ENCODE measurements at places on chromosomes 3 and 15.

- DNase-seq = no peak
Measured at GRCh38 chr3:64642327-64643151, 45.3 kb downstream of the ADAMTS9 start.

GRCh38 chr3:16052964-16053363 lies 121.5 kb upstream of the GALNT15 start:
- no peak for DNase-seq

DNA sequence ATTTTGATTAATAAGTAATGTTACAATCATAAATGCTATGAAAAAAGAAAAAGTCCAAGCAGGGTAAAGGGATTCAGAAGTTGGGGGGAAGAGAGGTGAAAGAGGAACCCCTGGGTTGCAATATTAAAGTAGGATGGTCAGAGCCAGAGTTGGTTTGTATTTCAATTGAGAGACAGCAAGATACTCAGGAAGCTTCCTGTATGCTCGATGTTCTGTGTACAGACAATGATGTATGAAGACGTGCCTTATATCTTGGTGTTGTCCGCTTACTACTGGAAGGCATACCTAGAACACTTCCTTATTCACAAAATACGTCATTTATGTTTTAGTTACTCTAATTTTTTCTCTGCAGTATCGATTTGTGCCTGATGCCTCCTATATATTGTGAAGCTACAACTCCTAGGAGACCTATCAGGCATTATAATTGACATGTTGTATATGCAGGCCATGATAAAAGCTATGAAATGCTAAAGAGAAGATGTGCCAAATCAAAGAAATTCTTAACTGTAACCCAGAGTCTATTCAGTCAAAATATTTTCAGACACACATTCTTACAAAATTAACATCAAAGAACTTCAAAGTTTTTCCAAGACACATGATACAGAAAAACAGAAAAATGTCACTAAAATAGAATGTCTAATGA lies 87.5 kb downstream of the TBL1XR1 start:
- no peak for DNase-seq

GRCh38 chr3:129399895-129400357 lies 28.5 kb downstream of the EFCAB12 start:
- no peak for DNase-seq

- no peak for DNase-seq
Measured at GRCh38 chr15:33029109-33029652, 165.3 kb downstream of the FMN1 start.

- no peak for DNase-seq
Measured at GRCh38 chr15:94670438-94671034, 439.2 kb downstream of the MCTP2 start.

- no peak for DNase-seq
Measured at GRCh38 chr15:70535955-70536338, 227.4 kb downstream of the UACA start.

- no peak for DNase-seq
Measured at GRCh38 chr3:50572158-50572557, 2.8 kb downstream of the HEMK1 start.

DNA sequence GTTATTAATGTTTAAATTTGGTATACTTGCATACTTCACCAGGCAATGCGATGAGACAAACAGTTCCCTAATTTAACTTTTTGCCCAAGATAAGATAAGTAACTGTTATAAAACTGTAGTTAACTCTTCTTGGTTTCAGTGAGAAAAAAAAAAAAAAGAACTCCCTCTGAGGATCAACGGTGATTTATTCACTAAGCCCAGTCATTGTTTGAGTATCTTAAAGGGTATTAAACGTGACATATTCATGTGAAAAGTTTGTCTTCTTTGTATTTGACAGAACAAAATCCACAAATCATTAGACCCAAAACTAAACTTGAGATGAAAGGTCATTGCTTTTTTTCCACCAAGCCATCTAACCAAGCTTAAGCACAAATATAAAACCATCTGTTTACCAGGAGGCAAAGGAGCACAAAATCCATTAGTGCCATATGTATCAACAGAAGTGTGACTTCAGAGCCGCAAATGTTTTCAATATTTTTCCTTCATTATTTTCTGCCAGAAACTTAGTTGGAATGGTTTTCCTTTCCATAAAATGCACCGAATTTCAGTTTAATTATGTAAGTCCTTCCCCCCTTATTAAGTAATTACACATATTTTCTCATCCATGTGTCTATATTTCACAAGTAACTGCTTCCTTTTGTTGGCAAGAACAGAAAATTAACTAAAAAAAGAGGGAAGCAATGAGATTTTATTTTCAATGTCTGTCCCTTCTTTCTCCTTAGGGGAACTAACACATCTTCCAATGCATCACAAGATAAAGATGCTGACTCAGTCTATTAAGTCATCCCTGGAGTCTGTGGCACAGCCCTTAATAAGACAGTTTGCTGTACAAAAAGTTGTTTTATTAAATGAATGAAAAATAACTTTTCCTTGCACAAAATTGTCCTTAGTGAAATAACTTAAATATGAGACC lies 92.2 kb upstream of the RAP2B start:
- DNase-seq = no peak

- no peak for DNase-seq
Measured at GRCh38 chr3:29099296-29099695, 181.6 kb upstream of the RBMS3 start.

DNA sequence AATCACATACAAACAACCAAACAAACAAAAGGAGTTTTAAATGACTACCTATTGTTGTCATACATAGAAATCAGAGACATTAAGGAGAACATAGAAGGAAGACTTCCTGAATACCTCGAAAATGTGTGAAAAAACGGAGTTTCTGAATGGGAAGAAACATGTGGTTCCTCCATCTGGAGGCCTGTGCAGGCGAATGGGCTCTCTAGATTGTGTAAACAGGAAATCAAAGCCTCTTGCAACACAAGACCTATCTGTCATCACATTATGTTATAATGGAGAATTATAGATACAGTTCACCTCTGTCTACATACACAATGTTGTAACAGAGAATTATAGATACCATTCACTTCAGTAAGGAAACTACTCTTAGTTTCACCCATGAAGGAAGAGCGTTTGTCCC lies 44.1 kb downstream of the RUBCN start:
- DNase-seq = no peak

GRCh38 chr3:47715928-47716327 lies 65.8 kb downstream of the SMARCC1 start:
- no peak for DNase-seq

DNA sequence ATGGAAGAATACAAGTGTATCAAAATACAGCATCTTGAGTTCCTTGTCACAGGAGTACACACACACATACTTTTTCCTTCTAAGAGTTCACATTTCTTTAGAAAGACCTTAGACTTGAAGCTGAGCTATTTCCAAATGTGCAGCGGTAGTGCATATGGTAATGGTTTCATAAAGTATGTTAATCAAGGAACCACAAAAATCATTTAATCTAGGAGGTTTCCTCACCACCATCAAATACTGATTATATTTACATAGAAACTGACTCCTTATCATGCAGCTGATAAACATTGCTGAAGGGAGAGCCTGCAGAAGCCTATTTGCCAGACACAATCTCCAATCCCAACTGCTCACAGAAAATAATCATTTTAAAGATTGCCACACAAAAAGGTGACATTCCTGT lies 40.0 kb upstream of the KBTBD8 start:
- no peak for DNase-seq

GRCh38 chr3:5462086-5462485 lies 274.6 kb downstream of the EDEM1 start:
- DNase-seq = no peak

DNA sequence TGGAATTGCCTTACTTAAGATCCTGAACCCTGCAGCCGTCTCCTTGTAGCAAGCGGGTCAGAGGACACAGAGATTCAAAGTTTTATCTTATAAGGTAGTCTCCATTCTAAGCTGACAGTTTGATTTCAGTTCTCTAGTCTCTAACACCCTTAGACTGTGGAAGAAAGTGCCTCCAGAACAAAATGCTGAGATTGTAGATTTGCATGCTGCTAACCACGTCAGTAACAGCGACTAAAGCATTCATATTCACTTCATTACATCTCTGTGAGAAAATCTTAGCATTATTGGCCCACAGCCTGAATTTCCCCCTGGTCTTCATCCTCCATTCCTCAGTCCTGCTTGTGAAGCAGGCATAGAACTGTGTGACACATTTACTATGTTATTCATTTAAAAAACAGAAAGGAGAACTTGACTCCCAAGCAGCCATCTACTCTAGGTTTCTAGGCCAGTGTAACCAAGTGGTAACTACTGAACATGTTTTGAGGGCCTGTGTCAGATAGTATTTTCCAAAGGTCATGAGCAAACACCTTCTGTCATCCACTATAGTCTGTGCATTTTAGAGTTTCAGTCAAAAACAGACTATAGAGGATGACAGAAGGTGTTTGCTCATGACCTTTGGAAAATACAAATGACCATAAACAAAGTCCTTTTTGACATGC lies 27.4 kb downstream of the ARIH2 start:
- no peak for DNase-seq

- no peak for DNase-seq
Measured at GRCh38 chr3:178851564-178851963, 220.0 kb downstream of the ZMAT3 start.

- DNase-seq = no peak
Measured at GRCh38 chr3:48013288-48013980, 2.8 kb downstream of the MAP4 start.

DNA sequence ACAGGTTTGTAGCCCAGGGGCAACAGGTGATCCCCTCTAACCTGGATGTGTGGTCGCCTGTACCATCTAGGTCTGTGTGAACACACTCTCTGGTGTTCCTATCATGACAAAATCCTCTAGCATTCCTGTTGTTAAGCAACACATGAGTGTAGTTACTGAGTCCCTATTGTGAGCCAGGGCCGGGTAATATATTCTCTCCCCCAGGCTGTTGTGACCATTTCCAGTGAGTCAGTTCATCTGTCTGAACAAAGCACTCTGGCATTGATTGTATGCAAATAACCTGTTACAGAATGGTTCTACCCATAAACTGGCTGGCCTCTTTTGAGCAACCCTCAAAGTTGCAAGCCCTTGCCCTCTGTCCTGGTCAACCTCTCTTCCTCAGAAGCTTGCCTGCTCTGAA lies 2.6 kb upstream of the FLNB start:
- no peak for DNase-seq

DNA sequence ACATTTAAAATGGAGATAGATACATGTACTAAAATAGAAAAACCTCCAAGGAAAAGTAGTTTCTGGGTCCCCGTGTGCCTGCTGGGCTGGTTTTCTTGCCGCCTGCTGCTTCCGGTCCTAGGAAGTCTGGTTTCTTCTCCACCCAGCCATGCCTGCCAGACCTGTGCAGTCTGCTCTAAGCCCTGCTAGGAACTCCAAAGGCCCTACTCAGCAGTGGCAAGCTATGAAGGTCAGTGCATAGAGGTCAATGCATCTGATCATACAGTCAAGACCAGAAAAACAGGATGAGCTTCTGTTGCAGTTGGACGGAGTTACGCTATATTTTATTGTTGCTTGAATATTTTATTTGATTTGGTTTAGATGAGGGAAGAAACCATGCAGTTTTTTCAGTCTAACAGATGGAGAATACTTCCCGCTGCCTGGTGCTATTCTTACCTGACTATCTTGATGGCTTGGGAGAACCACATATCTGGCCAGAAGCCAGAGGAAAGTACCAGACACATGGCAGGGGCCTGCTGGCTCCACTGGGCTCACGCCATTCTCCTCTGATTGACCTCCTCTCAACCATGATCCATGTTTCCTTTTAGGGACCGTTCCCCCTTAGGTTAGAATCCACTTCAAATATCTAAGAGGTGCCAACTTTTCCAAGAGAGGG lies 226.8 kb upstream of the ST8SIA2 start:
- no peak for DNase-seq

GRCh38 chr3:33091746-33092145 lies 5.2 kb downstream of the GLB1 start:
- DNase-seq = no peak

DNA sequence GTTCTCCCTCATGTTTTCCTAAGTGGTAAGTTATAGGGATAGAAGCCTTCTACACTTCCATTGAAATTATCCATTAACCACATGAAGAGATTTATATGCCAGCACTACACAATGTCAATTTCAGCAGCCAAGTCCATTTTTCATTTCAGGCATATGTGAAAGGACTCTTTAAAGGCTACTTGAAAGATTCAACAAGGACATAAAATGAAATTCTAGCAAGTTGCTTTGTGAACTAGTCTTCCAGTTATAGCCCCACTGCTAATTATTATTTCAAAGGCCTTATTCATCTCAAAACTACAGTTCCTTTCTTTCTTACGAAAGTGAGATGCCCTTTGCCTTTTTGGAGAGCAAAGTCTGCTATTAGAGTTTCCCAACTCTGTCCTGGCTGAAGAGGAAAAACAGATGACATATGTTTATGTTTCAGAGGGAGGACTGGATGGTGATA lies 66.0 kb upstream of the SLC2A2 start:
- no peak for DNase-seq

- DNase-seq = no peak
Measured at GRCh38 chr3:30964612-30965011, 70.2 kb upstream of the GADL1 start.

DNA sequence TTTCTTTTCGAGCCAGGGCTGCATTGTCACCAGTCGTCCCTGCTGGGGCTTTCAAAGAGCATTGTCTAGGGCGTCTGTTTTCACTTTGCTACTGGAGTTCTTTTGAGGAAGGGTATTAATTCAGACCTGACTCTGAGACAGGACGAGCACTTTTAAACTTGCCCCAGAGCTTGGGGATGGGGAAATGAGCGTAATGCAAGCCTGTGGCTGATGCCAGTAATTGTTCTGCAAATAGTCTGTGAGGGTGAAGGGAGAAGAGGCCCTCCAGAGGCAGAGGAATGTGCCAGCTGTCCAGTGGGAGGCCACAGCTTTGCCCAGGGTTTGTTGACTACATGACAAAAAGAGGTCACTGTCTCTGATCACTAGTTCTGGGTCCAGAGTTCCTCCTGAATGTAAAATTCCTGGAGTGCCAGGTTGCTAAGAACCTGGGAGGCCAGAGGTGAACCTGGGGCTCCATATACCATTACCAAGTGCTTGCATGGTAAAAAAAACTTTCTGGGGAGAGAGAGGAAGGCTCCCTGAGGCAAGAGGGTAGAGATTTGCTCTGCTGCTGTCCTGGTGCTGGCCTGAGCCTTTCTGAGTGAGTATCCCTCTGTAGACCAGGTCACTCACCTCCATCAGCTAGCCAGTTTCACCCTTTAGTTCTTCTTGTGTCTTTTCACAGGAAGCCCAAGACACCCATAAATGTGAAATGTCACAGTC lies 14.8 kb downstream of the EEFSEC start:
- DNase-seq = no peak

GRCh38 chr3:153209596-153209995 lies 47.6 kb downstream of the RAP2B start:
- no peak for DNase-seq
